ENCODE measurements at places on chromosomes 6 and 20. TPM values are rescaled to one million over a fixed set of nuclear protein-coding genes. Genes with fewer than 3 reads are reported as not detected.

DNA sequence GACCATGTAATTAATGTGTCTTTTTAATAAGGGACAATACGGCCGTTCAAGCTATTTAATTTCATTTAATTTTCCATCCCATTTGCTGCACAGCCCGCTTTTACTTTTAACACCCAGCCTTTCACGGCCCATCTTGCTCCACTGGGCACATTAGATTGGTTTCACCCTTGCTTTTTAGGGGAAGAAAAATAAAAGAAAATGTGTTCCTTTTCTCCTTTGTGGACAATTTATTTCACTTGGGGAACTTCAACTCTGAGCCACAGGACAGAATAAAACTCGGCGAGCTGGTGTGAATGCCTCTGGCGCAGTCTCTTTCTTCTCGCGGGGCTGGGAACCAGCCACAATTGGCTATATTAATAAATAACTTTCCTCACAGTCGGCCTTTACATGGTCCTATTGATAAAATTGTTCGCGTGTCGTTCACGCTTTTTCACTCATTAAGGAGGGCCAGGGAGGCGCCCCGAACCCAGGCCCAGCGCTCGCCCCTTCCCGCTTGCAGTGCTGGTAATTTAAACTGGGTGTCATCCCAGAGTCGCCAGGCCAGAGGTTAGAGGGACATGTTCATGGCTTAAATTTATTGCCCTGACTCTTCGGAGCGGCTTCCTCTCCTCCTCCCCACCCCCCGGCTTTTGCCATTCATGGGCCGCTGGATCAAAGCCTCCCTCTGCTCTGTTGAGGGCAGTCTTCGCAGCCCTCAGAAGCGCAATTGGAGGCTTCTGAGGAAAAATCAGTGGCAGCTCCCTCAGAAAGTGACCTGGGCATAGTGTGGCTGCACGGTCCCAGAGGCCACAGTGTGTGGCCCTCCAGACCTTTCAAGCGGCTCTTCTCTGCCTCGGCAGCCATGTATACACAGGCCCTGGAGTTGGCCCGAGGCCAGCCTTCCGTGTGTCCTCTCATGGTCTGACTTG is 2.2 kb upstream of the PRDM13 start:
- DNase-seq, result no peak

GRCh38 chr6:113558966-113559365 is 298.2 kb upstream of the MARCKS start:
- DNase-seq, result no peak

DNA sequence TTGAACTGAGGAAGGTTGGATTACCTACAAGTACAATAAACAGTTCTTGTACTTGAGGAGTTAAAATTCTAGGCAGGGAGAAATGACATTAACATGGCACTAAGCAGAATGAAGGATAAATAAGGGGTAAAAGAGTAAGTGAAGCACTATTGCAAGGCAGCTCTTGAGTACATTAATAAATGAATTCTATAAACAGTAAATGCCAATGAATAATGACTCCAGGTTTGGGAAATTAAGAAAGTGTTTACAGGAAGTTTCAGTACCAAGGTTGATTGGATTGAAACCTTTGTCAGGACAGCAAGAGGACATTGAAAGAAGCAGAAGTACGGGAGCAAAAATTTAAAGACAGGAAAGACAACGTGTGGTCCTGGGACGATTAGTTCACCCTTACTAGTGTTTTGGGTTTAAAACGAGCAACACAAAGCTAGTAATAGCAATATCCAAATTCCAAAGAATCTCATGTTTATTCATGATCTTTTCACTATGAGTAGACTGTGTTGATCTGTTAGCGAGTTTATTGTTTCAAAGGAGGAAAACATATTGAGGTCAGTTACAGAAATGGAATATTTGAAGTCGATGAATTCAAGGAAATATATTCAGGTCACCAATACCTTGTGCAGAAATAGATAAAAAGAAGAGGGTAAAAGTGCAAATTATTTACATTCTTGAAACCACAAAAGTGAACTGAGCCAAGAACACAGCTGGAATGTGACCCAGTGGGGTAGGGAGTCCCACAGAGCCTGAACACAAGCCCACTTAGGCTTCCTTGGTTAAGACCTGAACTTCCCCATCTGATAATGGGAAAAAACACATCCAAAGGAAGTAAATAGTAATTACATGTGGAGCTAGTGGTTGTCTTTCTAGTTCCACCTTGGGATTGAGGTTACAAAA is 80.8 kb downstream of the MKKS start:
- DNase-seq, result no peak

GRCh38 chr6:46136831-46137230 is 7.0 kb downstream of the ENPP4 start:
- DNase-seq, result no peak

DNA sequence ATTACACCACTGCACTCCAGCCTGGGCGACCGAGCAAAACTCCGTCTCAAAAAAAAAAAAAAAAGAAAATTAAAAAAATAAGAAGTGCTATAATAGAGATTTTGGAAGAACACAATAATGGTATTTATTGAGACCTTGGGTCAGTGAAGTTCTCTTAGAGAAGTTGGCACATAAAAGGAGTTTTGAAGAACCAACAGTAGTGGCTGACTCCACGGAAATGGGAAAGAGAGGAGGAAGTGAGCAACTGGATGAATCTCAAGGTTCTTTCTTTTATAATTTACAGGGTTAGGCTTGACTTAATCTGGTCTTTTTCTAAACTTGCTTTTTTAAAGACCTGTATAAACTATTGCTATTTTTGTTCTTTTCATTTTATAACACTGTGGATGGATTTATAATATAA is 52.8 kb downstream of the TOMM6 start:
- no peak for DNase-seq

DNA sequence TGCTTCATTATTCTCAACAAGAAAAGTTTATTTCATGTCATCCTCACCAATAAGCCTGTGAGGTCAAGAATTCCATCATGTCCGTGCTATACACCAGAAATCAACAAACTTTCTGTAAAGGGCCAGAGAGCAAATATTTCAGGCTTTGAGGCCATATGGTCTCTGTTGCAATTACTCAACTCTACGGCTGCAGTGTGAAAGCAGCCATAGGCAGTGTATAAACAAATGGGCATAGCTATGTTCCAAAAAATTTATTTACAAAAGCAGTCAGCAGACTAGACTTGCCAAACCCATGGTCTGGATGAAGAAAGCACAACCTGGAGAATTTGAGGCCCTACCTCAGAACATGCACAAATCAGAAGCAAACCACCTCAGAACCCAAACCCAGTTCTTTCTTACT is 118.5 kb downstream of the PCSK2 start:
- DNase-seq, result no peak

- no peak for DNase-seq
Observed at GRCh38 chr6:166745801-166746668, 119.0 kb upstream of the RPS6KA2 start.

Gene MGME1
- 21.0 TPM for polyA plus RNA-seq
